Stimulated activated CD4-positive, alpha-beta T cell treated with anti-CD3 and anti-CD28 coated beads, Interleukin-1b, Interleukin-23, amount 100 ng/mL, for 1 hour (primary cell): ENCODE measurements at places on chromosomes 11 and 22.

- DNase-seq, result no peak
These were observed 12.6 kb upstream of the UCP2 start for GRCh38 chr11:73995247-73995646.

GRCh38 chr22:44729391-44730021 is 22.9 kb upstream of the ARHGAP8 start:
- no peak for DNase-seq

DNA sequence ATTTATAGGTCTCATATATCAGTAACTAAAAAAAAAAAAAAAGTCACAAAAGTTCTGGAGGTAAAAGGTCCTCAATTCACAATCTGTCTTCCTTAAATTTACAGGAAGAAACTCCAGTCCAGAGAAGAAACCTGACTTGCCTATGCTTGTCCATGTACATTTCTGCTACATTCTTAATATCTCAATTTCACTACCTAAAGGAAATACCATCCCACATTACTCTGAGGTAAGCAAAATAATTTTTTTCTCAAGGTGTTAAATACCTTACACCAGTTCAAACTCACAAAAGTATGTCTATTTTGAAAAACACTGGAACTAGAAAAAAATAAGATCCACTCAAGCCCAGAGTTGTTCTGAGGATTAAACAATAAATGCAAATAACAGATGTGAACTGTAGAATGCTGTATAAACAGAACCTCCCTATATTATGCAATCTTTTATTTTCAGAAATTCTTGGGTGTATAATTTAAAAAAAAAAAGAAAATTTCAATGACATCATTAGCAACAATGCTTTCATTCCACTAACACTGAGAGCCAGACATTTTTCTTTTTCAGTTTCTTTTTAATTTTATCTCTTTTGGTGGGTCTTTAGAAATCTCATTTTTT is 49.9 kb upstream of the GDPD4 start:
- DNase-seq, result no peak

DNA sequence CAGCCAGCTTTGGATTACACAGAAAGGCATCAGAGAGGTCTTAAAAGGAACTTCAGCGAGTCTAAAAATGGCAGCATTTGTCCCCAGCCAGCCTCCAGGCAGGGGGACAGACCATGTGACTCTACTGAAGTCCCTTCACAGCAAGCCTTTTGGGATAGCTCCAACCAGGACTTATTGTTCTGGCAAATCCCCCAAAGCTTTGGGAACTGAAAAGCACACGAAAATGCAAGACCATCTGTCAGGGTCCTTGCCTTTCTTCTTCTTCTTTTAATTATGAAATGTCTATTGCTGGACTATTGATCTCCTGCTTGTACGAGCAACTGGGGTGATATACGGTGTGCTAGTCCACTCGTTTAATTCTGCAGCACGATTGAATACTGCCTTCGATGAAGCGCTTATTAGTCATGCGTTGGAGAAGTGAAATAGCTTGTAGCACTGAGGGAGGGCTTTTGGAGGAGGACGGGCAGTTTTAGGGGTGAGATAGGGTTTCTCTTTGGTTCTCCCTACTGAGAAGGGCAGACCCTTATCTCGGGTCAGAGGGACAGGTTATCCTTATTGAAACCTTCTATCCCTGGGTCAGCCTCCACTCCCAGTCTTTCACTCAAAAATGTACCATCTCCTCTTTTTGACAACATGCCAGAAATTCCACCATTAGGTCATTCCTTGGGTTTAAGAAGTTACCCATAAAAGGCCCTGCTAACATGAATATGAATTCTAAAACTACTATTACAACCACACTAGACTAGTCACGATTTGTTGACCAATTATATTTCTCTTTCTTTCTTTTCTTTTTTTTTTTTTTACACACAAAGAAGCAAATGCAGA is 416.4 kb downstream of the MIAT start:
- DNase-seq, result no peak

DNA sequence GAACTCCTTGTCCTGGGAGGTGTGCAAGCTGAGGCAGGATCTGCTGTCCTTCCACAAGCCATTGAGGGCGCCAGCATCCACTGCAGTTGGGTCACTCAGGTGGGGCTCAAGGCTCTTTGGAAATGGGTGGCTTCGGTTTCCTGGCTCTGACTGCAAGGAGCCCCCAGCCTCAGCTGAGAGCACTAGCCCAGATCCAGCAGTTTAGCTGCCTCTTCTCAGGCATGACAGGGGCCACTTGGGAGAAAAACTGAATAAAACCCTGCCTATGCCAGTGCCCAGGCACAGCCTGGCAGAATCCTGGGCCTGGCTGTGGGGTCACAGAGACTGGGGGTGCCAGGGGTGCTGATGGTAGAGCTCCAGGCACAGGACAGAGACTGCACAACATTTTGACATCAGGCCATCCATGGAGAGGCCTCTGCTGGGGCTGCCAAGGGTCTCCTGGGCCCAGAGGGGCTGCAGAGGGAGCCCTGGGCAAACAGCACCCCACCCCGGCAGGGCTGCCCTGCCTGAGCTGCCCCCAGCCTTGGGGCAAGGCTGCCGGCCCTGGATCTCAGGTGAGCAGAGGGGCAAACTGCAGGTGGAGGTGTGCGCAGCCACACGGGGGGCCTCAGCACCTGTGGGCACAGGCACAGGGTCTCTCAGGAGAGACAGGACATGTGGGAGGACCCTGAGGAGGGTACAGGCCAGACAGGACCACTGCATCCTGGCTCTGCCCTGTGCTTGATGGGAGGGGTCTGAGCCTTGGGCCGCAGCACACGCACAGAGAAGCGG is 28.3 kb downstream of the RTN4R start:
- DNase-seq, result no peak

DNA sequence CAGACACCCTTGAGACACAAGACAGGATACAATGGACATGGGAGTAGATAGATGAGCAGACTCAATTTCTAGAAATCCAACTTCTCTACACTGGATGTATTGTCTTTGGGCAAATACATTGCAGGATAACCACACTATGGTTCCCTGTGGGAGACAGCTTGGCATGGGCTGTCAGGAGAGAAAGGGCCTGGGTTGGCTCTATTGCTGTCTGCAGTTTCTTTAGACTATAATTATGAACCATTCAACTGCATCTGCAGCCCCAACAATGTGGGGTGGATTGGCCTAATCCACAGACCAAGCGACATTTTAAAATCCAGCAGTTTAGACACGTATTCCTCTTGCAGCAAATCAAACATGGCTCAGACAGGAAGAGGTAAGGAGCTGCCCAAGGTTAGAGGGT is 60.3 kb downstream of the ETS1 start:
- DNase-seq, result no peak

GRCh38 chr22:45896964-45897538 is 79.9 kb downstream of the WNT7B start:
- no peak for DNase-seq

- no peak for DNase-seq
These were observed 906 bp upstream of the NAA40 start for GRCh38 chr11:63937713-63938478.

- DNase-seq, result no peak
These were observed 24.4 kb upstream of the SIK2 start for GRCh38 chr11:111577821-111578220.
